IMR-90 (cell line): ENCODE measurements at places on chromosomes 6 and 20. TPM values are rescaled to one million over a fixed set of nuclear protein-coding genes. Genes with fewer than 3 reads are reported as not detected.
A peak's percentile ranks its signal among the peaks of the same experiment; 100 is the strongest.

DNA sequence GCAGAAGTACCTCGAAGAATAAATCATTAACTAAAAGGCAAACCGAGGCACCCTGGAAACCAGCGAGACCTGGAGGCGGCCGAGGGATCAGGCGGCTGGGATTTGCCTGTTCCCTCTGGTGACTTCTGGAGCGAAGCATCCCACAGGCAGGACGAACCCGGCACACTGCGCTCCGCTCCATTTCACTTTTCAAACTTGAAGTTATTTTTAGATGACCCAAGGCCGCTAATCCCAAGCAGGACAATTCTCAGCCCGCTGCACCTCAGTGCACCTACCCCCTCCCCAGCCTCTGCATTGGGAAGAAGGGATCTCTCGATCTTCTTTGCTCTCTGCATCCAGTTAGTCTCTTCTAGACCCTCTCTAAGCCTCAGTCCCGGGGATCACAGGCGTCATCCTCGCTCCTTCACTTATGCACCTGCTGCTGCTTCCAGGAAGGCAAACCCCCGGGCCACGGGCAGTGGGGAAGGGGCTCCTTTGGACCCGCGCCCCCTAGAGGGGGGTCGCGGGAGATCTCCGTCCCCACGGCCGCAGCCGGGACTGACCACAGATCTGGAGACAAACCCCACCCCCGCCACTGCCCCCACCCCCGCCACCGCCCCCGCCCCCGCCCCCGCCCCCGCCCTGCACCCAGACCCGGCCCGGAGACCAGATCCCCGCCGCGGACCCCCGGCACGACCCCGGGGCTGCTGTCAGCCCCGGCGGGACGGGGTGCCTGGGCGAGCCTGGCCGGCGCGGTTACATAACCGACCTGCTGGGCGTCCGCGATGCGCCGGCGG is 636 bp downstream of the RCAN2 start:
- DNase-seq = no peak

KIAA1755 gene
- total RNA-seq = 2.2 and 2.5 TPM in 2 replicates

RGS17 gene
- total RNA-seq = 1.4 and 1.7 TPM in 2 replicates

GRCh38 chr6:12911427-12911826 is 194.9 kb downstream of the PHACTR1 start:
- DNase-seq = peak; percentile 9

ATP6V1G2 gene
- 1.4 and 3.1 TPM in 2 replicates for total RNA-seq

DNA sequence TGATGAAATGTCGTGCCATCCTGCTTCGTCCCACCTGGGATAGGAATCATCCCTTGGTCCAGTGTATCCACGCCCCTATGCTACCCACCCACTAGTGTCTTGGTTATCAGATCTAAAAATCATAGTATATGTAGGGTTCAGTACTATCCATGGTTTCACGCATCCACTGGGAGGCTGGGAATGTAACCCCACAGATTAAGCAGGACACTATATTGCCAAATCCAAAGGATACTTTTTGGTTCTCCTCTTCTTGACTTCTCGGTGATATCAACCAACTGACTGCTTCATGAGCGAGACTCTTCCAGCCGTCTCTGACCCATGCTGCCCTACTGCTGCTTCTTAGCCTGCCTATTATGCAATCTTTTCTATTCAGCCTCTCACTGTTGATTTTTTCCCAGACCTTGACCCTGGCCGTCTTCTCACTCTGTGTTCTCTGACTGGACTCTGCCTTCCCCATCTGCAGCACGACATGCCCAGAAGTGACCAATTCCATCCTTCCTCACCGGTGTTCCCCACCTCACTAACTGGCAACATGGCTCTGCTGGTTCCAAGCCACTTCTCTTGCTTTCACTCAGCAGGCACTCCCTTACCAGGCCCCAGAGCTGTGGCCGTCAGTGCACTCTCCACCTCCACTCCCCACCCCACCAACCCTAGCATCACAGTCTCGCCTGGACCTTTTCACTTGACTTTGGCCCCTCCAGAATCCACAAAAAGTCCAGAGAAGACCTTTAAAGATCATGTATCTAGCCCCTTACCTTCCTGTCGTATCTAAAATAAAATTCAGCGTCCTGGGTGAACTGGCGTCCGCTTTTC is 34.5 kb downstream of the GFRA4 start:
- DNase-seq = no peak

- no peak for DNase-seq
Observed at GRCh38 chr6:119255492-119255891, 94.1 kb downstream of the MAN1A1 start.

SLC25A27 gene
- 0.28 TPM in 1 of 2 replicates, not detected in the other for total RNA-seq

KCNK17 gene
- total RNA-seq = not detected in 2 replicates

SEL1L2 gene
- not detected in 2 replicates for total RNA-seq

DNA sequence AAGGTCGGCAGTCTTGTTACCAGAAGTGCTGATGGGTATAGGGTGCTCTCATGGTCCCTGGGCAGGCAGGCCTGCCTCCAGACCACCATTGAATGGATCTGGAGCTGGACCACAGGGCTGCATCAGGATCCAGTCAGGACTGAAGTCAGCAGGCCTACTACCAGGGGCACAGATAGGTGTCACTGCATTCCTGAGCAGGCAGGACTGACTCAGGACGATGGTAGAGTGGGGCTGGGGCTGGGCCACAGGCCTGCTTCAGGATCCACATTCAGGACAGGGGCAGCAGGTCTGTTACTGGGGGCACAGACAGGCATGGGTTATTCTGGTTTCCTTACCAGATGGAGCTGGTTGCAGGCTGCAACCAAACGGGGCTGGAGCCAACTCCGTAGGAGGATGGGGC is 51.4 kb upstream of the MAP3K4 start:
- no peak for DNase-seq

DNA sequence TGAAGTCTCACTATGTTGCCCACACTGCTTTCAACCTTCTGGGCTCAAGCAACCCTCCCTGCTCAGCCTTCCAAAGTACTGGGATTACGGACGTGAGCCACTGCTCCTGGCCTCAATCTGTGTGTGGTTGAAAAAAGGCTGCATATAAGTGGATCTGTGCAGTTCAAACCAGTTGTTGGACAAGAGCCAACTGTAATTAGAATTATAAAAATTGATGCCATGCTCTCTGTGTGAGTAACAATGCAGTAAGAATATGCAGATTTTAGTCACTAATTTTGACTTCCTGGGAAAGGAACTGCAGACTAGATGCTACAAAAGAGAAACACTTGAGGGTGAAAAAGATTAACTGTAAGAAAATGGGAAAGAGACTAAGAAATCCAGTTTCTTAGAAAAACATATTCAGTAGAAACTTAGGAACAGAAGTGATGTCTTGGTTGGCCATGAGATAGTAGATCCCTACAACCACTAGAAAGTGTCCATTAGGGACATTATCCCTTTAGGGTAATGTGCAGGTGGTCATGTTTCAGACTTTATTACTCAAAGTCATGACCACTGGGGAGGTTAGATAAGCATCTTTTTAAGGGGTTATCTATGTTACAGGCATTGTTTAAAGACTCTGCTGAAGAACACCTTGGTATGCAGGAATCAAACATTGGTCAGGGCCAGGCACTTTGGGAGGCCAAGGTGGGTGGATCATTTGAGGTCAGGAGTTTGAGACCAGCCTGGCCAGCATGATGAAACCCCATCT is 26.3 kb downstream of the ITCH start:
- DNase-seq = no peak

PRSS35 gene
- total RNA-seq = 5.2 and 6.7 TPM in 2 replicates

GRCh38 chr20:64100566-64100888 is 6.8 kb downstream of the NPBWR2 start:
- no peak for DNase-seq

RAET1G gene
- 1.3 and 2.2 TPM in 2 replicates for total RNA-seq

DNA sequence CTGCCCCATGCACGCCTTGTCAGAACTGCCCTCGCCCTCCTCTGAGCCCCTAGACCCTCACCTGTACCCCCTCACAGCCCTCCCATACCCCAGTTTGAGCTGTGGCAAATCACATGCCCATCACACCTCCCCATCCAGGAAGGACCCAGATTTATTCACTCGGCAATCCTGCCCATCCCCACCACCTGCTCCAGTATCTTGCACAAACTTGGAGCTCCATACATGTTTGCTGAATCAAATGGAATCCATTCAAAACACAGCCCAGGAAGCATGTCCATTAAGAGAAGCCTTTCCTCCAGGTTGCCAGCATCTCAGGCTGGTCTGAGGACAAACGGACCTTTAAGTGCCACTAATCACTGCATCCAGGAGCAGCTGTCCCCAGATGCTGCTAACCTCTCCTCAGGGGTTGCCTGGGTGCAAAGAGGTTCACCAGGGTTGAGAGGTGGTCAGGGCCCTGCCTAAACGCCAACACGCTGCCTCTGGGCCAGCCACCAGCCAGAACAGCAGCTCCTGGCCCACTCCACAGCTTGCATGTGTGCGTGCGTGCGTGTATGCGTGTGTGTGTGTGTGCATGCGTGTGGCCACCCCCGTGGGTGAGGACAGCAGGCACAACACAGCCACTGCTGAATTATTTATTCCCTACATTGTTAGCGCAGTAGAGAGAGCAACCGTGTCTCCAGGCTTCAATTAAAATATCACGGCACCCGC is 31.0 kb downstream of the GRM4 start:
- no peak for DNase-seq

MRPS18A gene
- 43.0 and 47.0 TPM in 2 replicates for total RNA-seq

ARMC12 gene
- total RNA-seq = 0.18 and 0.28 TPM in 2 replicates

DNA sequence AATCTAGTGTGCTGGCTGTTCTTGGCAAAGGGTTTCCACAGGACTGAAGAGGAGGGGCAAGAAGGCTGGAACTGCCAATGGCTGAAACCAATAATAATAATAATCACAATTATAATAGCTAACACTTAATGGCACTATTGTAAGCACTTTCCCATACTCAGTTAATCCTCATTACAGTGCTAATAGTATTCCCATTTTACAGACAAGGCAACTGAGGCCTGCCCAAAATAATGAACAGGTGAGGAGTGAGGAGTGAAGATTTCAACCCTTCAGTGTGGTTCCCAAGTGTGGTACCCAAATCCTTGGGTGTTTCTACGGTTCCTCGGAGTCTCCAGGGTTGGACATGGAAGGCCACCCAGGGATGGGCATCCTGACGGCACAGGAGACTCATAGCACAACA is 69.9 kb downstream of the TRERF1 start:
- no peak for DNase-seq

MOG gene
- total RNA-seq = not detected in 2 replicates

GRCh38 chr6:44730771-44731391 is 343.4 kb downstream of the CDC5L start:
- peak; percentile 66 for DNase-seq

FBXO5 gene
- total RNA-seq = 16.7 and 25.3 TPM in 2 replicates

TAGAP gene
- not detected in 2 replicates for total RNA-seq

DNA sequence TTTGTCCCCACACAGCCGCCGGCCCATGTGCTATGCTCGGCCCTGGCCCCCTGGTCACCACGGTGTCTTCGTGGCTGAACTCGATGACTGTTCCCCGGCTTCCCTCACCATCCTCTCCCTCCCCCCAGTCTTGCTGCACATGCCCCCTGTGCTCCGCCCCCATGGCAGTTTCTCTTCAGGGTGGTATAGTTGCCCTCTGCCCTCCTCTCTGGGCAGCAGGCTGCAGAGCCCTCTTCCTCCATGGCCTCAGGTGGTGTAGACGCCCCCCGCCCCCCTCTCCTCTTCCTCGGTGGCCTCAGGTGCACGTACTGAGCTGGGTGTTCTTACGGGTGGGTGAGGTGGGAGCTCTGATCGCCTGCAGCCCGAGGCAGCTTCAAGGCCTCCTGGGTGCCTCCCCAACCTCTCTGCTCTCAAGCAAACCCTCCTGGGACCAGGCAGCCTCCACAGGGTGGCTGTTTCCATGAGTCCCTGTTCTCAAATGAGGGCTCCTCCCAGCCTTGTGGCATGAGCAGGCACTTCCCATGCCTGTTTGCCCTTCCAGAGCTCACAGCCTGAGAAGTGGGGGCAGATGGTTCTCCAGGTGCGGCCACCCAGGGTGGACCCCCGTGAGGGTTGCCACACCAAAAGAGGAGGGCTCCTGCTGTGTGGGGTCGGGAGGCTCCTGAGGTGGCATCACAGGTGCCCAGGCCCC is 24.8 kb downstream of the COL20A1 start:
- no peak for DNase-seq

DNA sequence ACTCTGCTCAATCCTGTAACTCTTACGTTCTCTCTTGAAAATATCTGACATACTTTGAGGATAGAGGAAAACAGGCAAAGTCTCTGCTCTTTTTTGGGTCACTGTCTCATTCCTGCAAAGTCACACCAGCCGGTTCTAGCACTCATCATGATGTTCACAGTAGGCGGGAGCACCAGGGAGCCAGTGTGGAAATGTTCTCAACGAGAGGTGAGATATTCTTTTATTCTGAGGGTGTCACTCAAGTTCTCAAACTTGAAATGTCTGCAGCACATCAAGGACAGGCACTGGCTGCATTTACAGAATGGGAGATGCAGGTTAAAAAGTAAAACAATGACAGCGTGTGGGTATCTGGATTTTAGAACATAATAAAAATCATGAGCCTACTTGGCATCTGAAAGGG is 714.7 kb downstream of the QKI start:
- no peak for DNase-seq

DNA sequence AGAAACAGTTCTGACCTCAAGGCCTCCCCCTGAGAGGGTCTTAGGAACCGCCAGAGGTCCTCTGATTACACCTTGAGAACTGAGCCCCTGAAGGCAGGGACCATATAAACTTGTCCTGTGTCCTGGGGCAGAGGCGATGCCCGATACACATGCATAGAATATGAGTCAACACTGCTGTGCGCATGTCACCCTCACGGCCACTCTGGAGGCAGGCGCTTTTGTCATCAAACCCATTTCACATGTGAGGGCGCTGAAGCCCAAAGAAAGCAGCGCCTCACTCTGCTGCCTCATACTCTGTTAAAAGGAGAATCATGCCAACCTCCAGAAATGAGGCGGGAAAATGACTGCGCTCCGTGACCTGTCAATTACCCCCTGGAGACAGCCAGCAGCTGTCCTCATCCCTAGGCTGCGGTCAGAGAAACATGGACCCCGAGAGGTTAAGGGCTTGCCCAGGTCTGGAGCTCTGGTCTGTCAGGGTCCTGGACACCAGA is 158.3 kb downstream of the GRM4 start:
- no peak for DNase-seq

MLN gene
- not detected in 2 replicates for total RNA-seq

GRCh38 chr20:1964659-1965405 is 29.0 kb downstream of the PDYN start:
- DNase-seq = no peak

DNA sequence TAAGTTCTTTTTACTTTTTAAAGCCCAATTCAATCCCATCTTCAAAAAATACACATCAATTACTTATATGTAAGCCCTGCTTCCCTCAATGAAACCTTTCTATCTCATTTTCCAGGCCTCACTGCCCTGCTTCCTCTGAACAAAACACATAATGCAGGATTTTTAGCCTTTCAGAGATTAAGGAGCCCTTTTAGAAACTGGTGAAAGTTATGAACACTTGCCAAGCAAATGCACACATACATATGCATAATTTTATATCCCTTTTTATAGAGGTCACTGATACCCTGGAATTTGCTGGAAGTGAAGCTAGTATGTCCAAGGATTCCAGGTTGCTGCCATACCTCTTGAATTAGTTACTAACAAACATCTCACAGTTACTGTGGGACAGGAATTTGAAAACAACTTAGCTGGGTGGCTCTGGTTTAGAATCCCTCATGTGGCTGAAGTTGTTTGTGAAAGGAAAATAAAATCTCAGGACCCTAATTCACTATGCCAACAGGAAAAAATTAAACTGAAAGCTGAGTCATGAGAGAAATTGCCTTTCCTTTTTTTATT is 75.8 kb downstream of the UBE3D start:
- no peak for DNase-seq

CDSN gene
- not detected in 2 replicates for total RNA-seq

TFAP2D gene
- not detected in 2 replicates for total RNA-seq

GRCh38 chr6:35736253-35736894 is 458 bp upstream of the ARMC12 start:
- DNase-seq = peak; percentile 37

ARFGEF3 gene
- under 0.01 TPM in 2 replicates for total RNA-seq
